ENCODE measurements at places on chromosomes 4 and X.

- no peak for DNase-seq
Measured at GRCh38 chr4:159497936-159498335, 395.1 kb downstream of the RAPGEF2 start.

GRCh38 chrX:108740299-108740774 is 4.0 kb upstream of the IRS4 start:
- DNase-seq = no peak

GRCh38 chr4:152087335-152087734 is 326.5 kb upstream of the GATB start:
- DNase-seq = no peak

- DNase-seq = no peak
Measured at GRCh38 chrX:10828036-10828435, 207.7 kb upstream of the MID1 start.

- no peak for DNase-seq
Measured at GRCh38 chr4:68361146-68361589, 11.3 kb upstream of the YTHDC1 start.

DNA sequence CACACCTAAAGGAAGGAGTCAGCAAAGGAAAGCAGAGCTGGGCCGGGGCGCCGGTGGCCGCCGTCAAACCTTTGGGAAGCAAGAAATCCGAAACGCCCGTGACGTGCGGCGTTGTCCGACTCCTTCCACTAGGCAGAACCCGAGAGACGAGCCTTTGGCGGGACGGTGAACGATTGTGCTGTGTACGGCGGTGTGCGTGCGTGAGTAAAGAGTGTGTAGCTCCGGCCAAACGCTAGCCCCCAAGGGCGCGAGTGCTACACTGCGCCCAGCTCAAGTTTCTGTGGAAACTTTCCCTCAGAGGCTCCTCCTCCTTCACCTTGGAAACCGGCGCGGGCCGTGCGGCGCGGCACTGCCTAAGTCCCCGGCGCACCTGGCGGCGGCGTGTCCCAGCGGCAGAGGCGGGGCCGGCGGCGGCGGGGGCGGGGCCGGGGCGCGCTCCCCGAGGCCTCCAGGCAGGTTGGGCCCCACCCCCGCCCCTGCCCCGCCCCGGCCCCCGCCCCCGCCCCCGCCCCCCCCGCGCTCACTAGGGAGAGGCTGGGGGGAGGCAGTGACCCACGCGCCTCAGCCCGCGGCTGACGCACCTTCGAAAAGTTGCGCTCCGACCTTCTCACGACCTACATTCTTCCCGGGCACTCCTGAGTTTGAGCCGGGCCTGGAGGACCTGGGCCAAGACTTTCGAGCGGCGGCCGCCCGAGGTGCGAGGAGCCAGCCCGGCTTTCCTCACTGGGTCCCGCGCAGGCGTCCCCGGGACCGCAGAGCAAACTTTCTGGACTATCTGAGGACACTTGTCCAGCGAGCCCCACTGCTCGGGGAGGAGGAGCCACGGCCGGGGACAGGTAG is at the start of gene FHIP1A:
TSS of gene FHIP1A (plus strand) at position 547 of the 840 bp plus-strand sequence. CDS start 157,084 bp downstream, outside the sequence.
- DNase-seq = no peak

GRCh38 chr4:153248641-153249198 is 44.5 kb downstream of the TRIM2 start:
- no peak for DNase-seq

DNA sequence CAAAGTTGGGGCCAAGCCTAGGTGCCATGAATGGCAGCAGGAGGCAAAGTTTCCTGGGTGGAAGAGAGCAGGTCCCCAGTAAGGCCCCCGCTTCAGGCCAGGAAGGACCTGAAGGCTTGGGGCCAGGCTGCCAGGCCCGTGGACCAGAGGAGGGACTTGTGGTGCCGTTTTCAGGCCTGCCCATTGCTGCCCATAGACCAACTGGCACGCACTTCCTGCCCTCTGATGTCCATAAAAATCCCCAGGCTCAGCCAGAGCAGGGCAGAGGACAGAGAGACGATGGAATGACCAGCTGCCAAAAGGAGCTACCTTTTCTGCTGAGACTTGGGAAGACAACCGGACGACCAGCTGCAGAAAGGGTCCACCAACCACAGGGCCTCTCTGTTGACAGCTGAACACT is 1205.5 kb downstream of the ARAP2 start:
- no peak for DNase-seq

- no peak for DNase-seq
Measured at GRCh38 chr4:38983291-38983690, 48.9 kb downstream of the TMEM156 start.

DNA sequence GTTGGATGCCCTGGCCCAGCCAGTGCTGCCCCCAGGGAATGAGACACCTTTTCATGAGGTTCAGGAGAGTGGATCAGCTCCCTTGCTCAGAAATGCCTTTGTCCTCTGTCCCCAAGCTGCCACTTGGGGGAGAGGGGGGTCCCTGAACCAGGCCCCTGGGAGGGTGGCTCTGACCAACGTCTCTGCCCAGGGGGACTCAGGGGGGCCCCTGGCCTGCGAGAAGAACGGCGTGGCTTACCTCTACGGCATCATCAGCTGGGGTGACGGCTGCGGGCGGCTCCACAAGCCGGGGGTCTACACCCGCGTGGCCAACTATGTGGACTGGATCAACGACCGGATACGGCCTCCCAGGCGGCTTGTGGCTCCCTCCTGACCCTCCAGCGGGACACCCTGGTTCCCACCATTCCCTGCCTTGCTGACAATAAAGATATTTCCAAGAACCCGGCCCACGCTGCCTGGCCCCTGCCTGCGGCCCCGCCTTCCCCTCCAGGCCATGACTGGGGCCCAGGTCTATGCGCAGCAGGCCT is 7.3 kb downstream of the HGFAC start:
- DNase-seq = no peak

DNA sequence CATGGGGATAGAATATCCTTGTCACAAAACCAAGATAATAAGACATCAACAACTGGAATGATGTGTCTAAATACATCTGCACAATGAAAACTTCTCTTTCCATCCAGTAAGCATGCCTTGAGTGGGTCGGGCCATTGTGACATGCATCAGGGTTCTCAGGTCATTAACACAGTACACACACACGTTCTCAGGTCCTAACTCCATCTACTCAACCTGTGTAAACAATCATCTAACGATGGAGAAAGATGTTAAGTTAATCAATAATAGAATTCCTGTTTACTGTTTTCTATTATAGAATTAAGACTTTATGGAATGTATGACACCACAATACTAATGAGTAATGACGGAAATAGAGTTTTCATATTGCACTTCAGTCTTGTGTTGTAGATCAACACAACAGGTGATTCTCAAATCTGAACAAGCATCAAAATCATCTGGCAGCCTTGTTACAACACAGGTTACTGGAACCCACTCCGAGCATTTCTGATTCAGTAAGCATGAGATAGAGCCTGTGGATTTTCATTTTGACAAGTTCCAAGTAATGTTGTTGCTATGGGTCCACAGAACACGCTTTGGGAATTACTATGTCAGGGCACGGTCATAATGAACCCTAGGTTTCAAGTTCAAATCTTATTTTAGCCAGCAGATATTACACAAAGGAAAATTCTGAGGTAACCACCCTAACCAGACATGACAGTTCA is 315.8 kb upstream of the TEX13C start:
- DNase-seq = no peak

GRCh38 chr4:142696334-142697122 is 149.6 kb downstream of the INPP4B start:
- DNase-seq = peak; percentile 19

- no peak for DNase-seq
Measured at GRCh38 chr4:53748328-53748772, 157.1 kb upstream of the LNX1 start.

- no peak for DNase-seq
Measured at GRCh38 chrX:153828723-153829548, 1.4 kb downstream of the PDZD4 start.

DNA sequence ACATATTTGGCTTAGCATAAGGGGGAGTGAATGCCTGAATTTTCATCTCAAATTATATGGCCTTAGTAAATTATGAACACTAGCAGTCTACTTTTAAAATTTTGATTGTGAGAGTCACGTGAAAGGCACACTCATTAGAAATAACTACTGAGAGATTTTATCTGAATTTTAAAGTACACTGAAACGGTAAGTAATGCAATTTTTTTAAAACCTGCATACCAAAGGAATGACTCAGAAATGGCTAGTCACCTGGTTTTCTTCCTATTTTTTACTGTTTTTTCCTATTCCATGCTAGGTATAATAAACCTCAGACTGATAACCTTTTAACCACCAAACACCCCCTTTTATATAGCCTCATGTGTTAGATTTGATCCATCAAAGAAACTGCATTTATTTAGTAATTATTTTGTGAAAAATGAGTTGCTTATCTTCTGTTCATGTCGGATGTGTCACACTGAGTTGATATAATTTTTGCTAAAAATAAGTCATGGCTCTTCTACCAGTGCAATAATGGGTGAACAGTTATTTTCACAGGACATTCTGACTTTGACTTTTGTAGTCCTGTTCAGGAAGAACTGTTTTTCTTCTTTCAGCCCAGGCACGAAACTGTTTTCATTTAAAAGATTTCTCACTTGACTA is 40.4 kb downstream of the CPEB2 start:
- DNase-seq = no peak

- no peak for DNase-seq
Measured at GRCh38 chr4:136412708-136413107, 1119.6 kb downstream of the PCDH18 start.

DNA sequence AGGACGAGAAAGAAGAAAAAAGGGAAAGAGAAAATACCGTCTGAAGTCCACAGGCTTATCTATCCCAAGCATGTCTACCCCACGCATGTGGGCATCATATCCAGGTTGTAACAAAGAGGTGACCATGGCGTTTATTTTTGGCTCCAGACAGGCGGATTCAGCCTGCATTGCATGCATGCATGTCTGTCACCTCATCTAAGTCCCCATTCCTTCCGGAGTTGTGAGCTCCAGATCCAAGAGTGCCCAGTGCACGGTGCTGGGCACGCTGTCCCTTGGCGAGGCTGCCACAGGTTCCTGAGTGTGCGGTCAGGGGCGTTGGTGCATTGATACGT is 905 bp upstream of the GALNTL6 start:
- DNase-seq = no peak

DNA sequence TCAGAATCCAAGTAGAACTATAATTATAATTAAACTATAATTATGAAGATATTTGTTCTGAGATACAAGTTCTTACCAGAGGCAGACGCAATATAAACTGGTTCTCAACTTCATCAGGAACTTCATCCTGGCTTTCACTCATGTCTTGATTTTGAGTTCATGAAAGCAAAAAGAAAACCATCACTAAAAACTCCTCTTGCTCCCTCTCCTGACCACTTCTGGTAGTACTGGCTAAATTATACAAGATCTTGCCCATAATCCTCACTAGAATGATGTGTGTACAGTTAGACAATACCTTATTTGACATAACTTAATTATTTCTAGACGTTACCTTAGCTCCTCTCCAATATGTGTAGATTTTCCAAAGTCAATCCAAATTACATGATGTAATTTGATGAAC is 3.7 kb downstream of the TAF7L start:
- peak; percentile 5 for DNase-seq

Data from GDM1 (cell line).